ENCODE measurements at places on chromosomes 13 and 19.

DNA sequence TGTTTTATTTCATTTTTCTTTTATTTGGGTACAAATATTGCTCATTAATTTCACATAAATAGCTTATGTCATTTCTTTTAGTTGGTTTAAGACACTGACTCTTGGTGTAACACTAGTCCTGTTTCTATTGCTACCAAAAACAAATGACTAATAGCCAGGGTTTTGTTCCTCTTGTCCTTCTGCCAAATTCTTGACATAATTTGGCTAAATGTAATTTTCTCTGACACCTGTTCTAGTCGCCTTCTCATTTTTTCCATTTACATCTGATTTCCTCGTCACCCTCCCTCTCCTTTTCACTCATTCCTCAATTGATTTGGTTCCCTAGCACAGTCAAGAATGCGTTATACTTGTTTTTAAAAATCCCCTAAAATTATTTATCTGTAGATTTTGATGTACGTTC is 1718.7 kb downstream of the EFNB2 start:
- H3K27ac ChIP-seq: no peak overlapping the region
- no peak for DNase-seq
- H3K36me3 ChIP-seq: no peaks in the 10 kb centered on the region
- no peak overlapping the region for H3K4me3 ChIP-seq

- H3K4me1 ChIP-seq: peaks cover 10% of the 10 kb centered on the region
- no peak for DNase-seq
- H3K36me3 ChIP-seq: peaks cover 5% of the 10 kb centered on the region
- peak overlapping the region; percentile 88 for H3K27ac ChIP-seq
These were observed 874 bp downstream of the TRIM28 start for GRCh38 chr19:58544591-58545285.

- no peak overlapping the region for H3K4me3 ChIP-seq
- no peak overlapping the region for H3K27ac ChIP-seq
- H3K36me3 ChIP-seq: no peaks in the 10 kb centered on the region
- no peaks in the 10 kb centered on the region for H3K4me1 ChIP-seq
- no peak for DNase-seq
These were observed 374.5 kb downstream of the KCNRG start for GRCh38 chr13:50389726-50390125.

- no peak overlapping the region for H3K27ac ChIP-seq
- H3K27me3 ChIP-seq: no peaks in the 10 kb centered on the region
- no peaks in the 10 kb centered on the region for H3K36me3 ChIP-seq
- H3K4me3 ChIP-seq: peak overlapping the region; percentile 77
- 0 out of 2 replicates have a peak, but pooled peaks cover 16% of the 10 kb centered on the region for H3K4me1 ChIP-seq
These were observed 1.1 kb upstream of the AKAP11 start for GRCh38 chr13:42270857-42271215.

GRCh38 chr13:114115191-114115671 is 17.2 kb downstream of the RASA3 start:
- no peaks in the 10 kb centered on the region for H3K27me3 ChIP-seq
- DNase-seq: no peak
- 0 out of 2 replicates have a peak, but pooled peaks cover 4% of the 10 kb centered on the region for H3K4me1 ChIP-seq
- H3K36me3 ChIP-seq: no peaks in the 10 kb centered on the region
- H3K4me3 ChIP-seq: no peak overlapping the region

- H3K4me3 ChIP-seq: no peak overlapping the region
- no peak for DNase-seq
- H3K36me3 ChIP-seq: no peaks in the 10 kb centered on the region
- H3K27me3 ChIP-seq: no peaks in the 10 kb centered on the region
These were observed 117.7 kb upstream of the KLF12 start for GRCh38 chr13:74251778-74252519.

DNA sequence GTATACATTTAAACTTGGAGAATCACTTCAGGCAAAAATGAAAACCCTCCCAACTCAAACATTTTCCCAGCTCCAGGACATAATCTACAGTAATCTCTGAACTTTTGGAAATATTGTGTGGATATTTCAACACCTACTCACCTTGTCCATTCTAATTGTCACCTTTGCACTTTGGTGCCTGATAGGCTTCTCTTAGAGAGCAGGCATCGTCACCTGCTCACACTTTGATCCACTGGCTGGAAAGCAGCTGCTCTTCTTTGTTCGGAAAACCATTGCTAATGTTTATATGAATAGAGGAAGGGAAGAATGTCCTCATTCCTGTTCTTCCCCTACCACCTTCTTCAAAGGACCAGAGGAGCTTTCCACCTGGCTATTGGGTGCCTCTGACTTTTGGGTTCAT is 411.2 kb downstream of the FGF9 start:
- no peaks in the 10 kb centered on the region for H3K4me1 ChIP-seq
- peaks cover 50% of the 10 kb centered on the region for H3K27me3 ChIP-seq
- no peaks in the 10 kb centered on the region for H3K36me3 ChIP-seq
- H3K27ac ChIP-seq: no peak overlapping the region
- H3K4me3 ChIP-seq: no peak overlapping the region
- DNase-seq: no peak

DNA sequence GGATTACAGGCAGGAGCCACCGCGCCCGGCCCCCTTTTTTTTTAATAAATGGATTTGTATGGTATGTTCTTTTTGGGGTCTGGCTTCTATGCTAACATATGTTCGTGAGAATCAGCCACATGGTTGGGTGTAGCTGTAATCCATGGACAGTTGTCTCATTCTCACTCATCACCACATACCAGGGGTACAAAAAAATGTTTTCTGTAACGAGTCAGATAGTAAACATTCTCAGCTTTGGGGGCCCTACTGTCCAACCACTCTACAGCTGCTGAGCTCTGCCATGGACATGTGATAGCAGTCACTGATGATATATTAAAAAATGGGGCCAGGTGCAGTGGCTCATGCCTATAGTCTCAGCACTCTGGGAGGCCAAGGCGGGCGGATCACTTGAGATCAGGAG is 5.1 kb upstream of the RETN start:
- no peak overlapping the region for H3K27ac ChIP-seq
- H3K27me3 ChIP-seq: peaks cover 48% of the 10 kb centered on the region
- no peaks in the 10 kb centered on the region for H3K4me1 ChIP-seq
- H3K4me3 ChIP-seq: no peak overlapping the region
- no peaks in the 10 kb centered on the region for H3K36me3 ChIP-seq

- H3K4me1 ChIP-seq: no peaks in the 10 kb centered on the region
- no peak for DNase-seq
- no peak overlapping the region for H3K27ac ChIP-seq
- H3K4me3 ChIP-seq: no peak overlapping the region
- H3K36me3 ChIP-seq: no peaks in the 10 kb centered on the region
These were observed 183.5 kb upstream of the UFM1 start for GRCh38 chr13:38166116-38166515.

DNA sequence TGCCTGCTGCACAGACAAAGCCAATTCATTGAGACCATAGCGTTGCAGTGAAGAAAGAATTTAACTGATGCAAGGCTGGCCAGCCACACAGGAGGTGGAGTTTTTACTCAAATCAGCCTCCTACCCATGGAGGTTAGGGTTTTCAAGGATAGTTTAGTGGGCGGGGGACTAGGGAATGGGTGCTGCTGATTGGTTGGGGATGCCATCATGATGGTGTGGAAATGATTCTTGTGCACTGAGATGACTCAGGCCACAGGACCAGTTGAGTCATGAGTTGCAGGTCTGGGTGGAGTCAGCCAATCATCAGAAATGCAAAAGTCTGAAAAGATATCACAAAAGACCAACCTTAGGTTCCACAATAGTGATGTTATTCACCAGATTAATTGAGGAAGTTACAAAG is 359.6 kb downstream of the FOXO1 start:
- no peaks in the 10 kb centered on the region for H3K4me1 ChIP-seq
- H3K27me3 ChIP-seq: no peaks in the 10 kb centered on the region
- H3K36me3 ChIP-seq: no peaks in the 10 kb centered on the region
- DNase-seq: no peak
- no peak overlapping the region for H3K27ac ChIP-seq
- H3K4me3 ChIP-seq: no peak overlapping the region

GRCh38 chr19:2750808-2751437 is 11.1 kb upstream of the SLC39A3 start:
- DNase-seq: no peak
- no peak overlapping the region for H3K27ac ChIP-seq
- no peaks in the 10 kb centered on the region for H3K36me3 ChIP-seq
- H3K4me3 ChIP-seq: no peak overlapping the region
- no peaks in the 10 kb centered on the region for H3K4me1 ChIP-seq

- H3K36me3 ChIP-seq: no peaks in the 10 kb centered on the region
- H3K27ac ChIP-seq: no peak overlapping the region
- DNase-seq: no peak
- H3K27me3 ChIP-seq: peaks cover 84% of the 10 kb centered on the region
These were observed 104.5 kb upstream of the SOX1 start for GRCh38 chr13:111962431-111962891.

DNA sequence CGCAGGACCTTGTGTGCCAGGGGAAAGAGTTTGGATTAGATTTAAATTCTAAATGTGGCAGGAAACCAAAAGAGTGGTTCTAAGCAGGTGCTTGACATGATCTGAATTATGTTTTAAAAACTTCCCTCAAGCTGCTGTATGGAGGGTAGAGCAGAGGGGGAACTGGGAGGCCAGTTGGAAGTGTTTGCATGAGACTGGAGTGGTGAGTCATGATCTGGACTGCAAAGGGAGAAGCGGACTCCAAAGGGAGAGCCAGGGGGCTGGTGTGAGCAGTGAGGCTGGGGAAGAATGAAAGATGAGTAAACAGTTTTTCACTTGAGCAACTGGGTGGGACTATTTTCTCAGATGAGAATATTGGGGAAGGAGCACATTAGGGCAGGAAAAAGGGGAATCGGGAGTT is 206.1 kb downstream of the DNAJC15 start:
- no peak overlapping the region for H3K4me3 ChIP-seq
- peaks cover 11% of the 10 kb centered on the region for H3K4me1 ChIP-seq
- H3K36me3 ChIP-seq: no peaks in the 10 kb centered on the region
- H3K27ac ChIP-seq: no peak overlapping the region
- no peaks in the 10 kb centered on the region for H3K27me3 ChIP-seq

DNA sequence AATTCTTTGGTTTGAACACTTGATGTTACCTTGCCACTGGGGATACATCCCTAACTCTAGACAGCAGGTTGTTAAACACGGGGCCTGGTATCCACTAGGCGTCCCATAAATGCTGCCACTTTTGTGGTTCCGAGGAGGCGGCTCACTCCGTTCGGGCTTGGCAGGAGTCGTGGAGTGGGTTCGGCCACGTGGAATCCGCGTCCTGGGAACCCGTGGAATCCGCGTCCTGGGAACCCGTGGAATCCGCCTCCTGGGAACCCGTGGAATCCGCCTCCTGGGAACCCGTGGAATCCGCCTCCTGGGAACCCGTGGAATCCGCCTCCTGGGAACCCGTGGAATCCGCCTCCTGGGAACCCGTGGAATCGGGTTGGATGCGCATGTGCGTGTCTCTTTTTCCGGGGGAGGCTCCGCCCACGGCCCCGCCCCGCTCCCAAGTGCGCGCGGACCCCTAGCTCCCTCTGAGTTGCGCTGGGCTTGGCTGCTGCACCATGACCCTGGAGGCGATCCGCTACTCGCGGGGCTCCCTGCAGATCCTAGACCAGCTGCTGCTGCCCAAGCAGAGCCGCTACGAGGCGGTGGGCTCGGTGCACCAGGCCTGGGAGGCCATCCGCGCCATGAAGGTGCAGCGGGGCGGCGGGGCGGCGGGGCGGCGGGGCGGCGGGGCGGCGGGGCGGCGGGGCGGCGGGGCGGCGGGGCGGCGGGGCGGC is at the start of gene MRI1:
Gene MRI1, plus strand, starts transcription at position 422 of the 707 bp plus-strand sequence. Its CDS starts 67 bp downstream, at position 489.
- 0 out of 2 replicates have a peak, but pooled peaks cover 3% of the 10 kb centered on the region for H3K36me3 ChIP-seq
- no peaks in the 10 kb centered on the region for H3K27me3 ChIP-seq
- DNase-seq: no peak
- H3K4me3 ChIP-seq: peak within 1 kb of the TSS; percentile 61

DNA sequence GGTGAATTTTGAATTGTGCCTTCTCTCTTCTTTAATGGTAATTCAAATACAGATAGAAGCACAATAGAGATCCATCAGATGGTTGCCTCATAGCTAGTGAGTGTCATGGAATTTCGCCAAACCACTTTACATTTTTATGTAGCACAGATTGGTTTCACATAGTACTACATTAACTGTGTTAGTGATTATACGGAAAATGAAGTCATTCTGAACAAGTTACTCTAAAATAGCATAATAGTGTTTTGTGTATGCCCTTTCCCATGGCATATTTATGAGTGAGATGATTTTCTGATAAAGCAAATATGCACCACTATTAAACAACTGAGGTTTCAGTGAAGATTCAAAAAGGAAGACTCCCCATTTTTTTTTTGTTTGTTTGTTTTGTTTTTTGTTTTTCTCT is 1623.5 kb downstream of the PCDH9 start:
- no peak for DNase-seq
- H3K36me3 ChIP-seq: no peaks in the 10 kb centered on the region
- H3K27ac ChIP-seq: no peak overlapping the region
- no peaks in the 10 kb centered on the region for H3K27me3 ChIP-seq
- H3K4me1 ChIP-seq: no peaks in the 10 kb centered on the region

DNA sequence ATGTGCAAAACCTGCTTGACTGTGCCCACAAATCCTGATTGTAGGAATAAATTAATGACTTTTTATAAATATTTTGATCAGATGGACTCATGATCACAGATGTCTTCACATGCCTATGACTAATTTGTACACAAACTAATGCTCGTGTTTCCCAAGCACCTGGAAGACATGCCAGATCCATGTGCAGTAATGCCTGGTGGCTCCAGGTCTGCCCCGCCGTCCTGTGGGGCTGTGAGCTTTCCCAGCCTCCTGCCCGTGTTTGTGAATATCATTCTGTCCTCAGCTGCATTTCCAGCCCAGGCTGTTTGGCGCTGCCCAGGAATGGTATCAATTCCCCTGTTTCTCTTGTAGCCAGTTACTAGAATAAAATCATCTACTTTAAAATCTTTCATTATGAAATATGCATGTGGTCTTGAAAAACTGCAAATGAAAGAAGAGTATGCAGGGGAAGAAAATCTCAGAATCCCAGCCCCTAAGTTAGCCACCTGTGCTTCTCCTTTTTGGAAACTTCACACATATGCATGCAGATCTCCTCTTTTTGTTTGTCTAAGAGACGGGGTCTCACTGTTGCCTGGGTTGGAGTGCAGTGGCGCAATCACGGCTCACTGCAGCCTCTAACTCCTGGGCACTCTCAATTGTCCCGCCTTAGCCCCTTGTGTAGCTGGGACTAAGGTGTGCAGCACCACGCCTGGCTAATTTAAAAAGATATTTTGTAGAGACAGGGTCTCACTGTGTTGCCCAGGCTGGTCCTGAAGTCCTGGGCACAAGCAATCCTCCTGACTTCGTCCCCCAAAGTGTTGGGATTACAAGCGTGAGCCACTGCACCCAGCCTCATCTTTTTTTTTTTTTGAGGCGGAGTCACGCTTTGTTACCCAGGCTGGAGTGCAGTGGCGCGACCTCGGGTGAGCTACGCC is 6.2 kb downstream of the RPL28 start:
- peaks cover 20% of the 10 kb centered on the region for H3K4me1 ChIP-seq
- H3K4me3 ChIP-seq: no peak overlapping the region
- no peak for DNase-seq
- H3K27me3 ChIP-seq: no peaks in the 10 kb centered on the region
- peaks cover 32% of the 10 kb centered on the region for H3K36me3 ChIP-seq
- no peak overlapping the region for H3K27ac ChIP-seq

GRCh38 chr19:54902061-54902460 is 3.9 kb upstream of the NCR1 start:
- no peaks in the 10 kb centered on the region for H3K36me3 ChIP-seq
- no peak for DNase-seq
- H3K4me1 ChIP-seq: no peaks in the 10 kb centered on the region
- no peak overlapping the region for H3K27ac ChIP-seq
- no peak overlapping the region for H3K4me3 ChIP-seq

- peaks cover 7% of the 10 kb centered on the region for H3K27me3 ChIP-seq
- DNase-seq: no peak
- H3K4me1 ChIP-seq: no peaks in the 10 kb centered on the region
These were observed 253.1 kb upstream of the IPO5 start for GRCh38 chr13:97700306-97700848.

GRCh38 chr13:114087430-114087829 is 45.0 kb downstream of the RASA3 start:
- H3K27me3 ChIP-seq: no peaks in the 10 kb centered on the region
- no peak overlapping the region for H3K27ac ChIP-seq
- no peak overlapping the region for H3K4me3 ChIP-seq
- no peak for DNase-seq
- H3K36me3 ChIP-seq: no peaks in the 10 kb centered on the region
